ENCODE measurements at places on chromosomes 11 and 22. TPM values are rescaled to one million over a fixed set of nuclear protein-coding genes. Genes with fewer than 3 reads are reported as not detected.

The PGA4 gene
- not detected for total RNA-seq

The CST6 gene
- total RNA-seq: not detected

The NDUFS8 gene
- 251 TPM for total RNA-seq

The CARD18 gene
- not detected for total RNA-seq

The OR4D5 gene
- total RNA-seq: not detected

The TENM4 gene
- 0.05 TPM for total RNA-seq

The PGM2L1 gene
- 21.5 TPM for total RNA-seq

The TBX10 gene
- total RNA-seq: not detected

The KCNK4 gene
- total RNA-seq: 0.07 TPM

The GRIA4 gene
- not detected for total RNA-seq

The C22orf42 gene
- not detected for total RNA-seq

The CLTCL1 gene
- total RNA-seq: 5.0 TPM

All from A549 treated with Hydrocortisone at 1 μM for 4 hours (cell line).